ENCODE measurements at places on chromosomes 4 and X.

DNA sequence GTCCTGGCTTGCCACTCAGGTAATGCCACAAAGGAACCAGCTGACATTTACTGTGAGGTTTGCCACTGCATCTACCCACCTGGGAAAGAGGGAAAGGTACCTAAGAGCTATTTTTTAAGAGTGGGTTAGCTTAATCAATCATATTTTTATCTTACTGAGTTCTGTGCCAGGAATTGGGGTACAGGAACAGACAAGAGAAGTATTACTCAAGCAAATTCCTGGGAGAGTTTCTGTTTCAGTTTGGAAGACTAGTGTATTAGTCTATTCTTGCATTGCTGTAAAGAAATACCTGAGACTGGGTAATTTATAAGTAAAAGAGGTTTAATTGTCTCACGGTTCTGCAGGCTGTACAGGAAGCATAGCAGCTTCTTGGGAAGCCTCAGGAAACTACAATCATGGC lies 23.2 kb downstream of the PSMD10 start:
- DNase-seq, result no peak

DNA sequence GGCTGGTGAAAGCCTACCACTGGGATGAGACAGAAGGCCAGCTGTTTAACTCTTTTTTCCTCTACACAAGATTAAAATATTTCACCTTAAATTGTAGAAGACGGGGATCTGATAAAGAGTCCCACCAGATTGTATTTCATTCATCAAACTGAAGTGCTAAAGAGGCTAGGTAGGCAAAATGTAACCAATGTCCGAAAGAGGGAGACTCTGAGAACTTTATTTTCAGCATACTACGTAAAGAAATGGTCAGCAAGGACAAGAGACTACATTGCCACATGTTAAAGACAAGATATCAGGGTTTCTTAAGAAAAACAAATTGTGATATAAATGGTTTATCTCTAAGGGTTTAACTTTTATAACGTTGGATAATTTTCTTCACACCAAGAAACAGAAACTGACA lies 71.6 kb upstream of the INPP4B start:
- no peak for DNase-seq

DNA sequence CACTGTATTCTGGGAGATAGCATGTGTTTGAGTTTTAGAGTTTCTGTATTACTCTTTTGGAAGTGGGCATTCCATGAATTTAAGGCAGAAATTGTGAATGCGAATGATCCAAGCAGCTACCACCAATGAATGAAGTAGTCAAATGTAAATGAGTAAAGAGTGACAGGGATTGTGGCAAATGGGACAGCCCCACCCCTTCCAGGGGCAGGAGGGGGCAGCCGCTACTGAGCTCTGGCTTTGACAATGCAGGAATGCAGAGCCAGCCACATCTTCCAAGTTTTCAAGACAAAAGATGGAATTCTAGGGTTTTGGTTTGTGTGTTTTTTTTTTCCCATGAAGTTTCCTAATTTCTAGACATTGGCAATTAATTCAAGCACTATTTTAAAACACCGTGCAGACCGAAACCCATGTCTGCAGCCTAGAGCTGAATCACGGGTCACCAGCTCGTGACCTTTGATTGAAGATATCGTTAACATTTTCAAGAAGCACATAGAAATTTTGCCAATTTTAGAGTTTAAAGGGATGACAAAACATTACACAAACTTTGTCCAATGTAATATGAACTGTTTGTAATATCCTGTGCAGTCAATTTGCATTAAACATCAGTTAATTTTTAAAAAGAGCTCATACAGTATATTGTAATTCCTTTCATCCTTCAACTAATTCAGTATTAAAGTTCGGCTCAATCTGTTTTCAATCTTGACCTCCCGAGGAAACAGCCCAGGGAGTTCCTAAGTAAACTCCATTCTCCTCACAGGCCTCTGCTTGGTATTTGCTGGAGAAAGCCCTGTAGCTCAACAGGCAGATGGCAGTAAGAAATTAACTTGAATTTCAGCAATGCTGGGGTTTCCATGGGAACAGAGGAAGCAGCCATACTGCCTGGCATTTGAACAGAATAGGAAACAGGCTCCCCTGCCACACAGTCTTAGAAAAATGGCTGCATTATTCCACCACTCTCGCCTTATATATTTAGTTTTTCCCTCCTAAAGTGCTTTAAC lies 83.4 kb downstream of the UCHL1 start:
- DNase-seq, result no peak

GRCh38 chr4:86717651-86718050 lies 123.5 kb downstream of the PTPN13 start:
- no peak for DNase-seq

DNA sequence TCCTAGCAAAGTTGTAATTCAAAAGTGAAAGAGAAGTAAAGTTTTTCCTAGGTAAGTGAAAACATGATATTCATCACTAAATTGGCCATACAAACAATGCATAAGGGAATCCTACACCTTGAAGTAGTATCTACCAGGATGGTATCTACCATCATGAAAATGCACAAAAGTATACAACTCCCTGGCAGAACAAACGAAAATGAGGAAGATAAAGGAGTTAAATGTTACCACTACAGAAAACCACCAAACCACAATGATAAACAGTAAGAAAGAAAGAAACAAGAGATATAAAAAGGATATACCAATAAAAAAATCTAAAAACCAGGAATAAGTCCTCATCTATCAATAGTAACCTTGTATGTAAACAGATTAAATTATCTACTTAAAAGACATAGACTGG lies 26.9 kb downstream of the GK2 start:
- no peak for DNase-seq

DNA sequence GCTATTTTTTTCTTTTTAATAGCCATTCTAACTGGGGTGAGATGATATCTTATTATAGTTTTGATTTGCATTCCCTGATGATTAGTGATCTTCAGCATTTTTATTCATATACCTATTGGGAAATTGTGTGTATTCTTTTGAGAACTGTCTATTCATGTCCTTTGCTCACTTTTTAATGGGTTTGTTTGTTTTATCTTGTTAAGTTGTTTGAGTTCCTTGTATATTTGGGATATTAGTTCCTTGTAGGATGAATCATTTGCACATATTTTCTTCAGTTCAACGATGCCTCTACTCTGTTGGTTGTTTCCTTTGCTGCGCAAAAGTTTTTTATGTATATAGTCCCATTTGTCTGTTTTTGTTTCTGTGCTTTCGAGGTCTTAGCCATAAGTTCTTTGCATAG lies 43.1 kb upstream of the DRP2 start:
- no peak for DNase-seq

- no peak for DNase-seq
These were observed 36.1 kb downstream of the PHOX2B start for GRCh38 chr4:41712425-41712824.

DNA sequence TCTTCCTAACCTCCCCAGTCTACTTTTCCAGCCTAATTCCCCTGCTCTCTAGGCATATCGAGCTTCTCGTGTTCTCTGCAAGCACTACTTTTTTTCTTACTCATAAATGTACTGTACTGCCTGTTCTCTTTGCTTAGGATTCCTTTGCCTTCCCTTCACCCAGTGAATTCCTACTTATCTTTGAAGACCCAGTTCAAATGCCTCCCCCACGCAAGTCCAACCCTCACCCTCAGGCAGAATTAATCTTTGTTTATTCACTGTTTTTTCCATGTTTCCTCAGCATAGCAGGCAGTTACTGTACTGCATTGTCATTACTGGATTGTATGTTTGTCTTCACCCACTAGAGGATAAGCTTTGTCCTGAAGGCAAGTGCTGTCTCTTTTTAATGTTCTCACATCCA lies 287.7 kb downstream of the BMPR1B start:
- no peak for DNase-seq

DNA sequence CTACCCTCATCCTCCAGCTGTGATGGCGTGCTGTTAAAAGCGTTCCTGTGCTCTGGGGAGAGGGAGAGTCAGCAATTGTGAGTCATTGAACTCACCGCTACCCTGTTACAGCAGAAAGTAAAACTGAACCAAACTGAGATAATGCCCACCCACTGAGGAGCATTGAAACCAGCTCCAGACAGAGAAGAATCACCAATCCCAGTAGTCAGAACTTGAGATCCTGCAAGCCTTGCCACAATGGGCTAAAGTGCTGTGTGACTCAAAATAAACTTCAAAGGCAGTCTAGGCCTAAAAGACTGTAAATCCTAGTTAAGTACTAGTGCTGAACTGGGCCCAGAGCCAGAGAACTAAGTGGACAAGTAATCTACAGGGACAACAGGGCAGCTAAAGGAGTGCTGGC lies 1394.2 kb upstream of the DIAPH2 start:
- no peak for DNase-seq

DNA sequence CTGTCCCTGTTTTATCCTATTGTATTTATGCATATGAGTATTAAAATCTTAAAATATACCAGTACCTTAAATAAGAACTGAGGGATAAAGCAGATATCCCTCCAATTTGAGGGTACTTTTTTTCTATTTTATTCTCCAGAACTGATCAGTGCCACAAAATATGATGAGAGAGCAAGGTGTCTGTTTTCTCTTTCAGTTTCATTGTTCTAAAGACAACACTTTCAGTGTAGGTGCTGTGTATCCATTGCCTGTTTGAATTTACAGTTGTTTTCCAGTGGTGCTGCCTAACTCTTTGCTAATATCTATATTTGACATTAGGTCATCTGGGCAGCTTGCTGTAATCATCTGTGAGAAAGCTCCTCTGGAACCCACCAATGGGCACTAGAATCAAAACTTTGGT lies 394.7 kb downstream of the IL1RAPL1 start:
- DNase-seq, result no peak
